ENCODE measurements at places on chromosomes 2 and 18. TPM values are rescaled to one million over a fixed set of nuclear protein-coding genes. Genes with fewer than 3 reads are reported as not detected.

DNA sequence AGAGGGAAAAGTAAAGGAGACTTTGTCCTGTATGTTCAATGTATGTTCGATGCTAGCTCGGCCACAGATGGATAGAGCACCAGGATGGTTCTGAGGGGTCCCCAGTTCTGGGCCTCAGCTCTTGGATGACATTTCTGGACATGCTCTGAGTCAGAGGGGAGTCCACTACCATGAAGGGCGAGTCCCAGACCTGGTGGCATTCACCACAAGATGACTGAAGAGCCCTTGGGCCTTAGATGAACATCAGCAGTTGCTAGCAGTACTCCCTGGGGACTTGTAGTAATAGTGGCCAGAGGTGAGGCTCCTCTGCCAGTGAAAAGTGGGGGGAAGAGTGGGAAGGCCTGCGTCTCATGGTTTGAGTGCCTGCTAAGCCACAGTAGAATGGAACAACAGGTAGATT is 109.5 kb downstream of the GRB14 start:
- DNase-seq = no peak
- H3K27me3 ChIP-seq = no peaks in the 10 kb centered on the region
- no peaks in the 10 kb centered on the region for H3K4me1 ChIP-seq
- H3K27ac ChIP-seq = no peak overlapping the region

GRHL1 gene
- 2.7 TPM for total RNA-seq

GRCh38 chr2:441258-442022 is 153.5 kb upstream of the ALKAL2 start:
- H3K36me3 ChIP-seq = no peaks in the 10 kb centered on the region
- H3K4me1 ChIP-seq = peaks cover 16% of the 10 kb centered on the region
- peak overlapping the region; percentile 85 for H3K27ac ChIP-seq
- no peaks in the 10 kb centered on the region for H3K27me3 ChIP-seq
- no peak for DNase-seq
- no peak overlapping the region for H3K4me3 ChIP-seq

SPP2 gene
- total RNA-seq = not detected

GRCh38 chr2:212274215-212274614 is 264.4 kb downstream of the ERBB4 start:
- no peaks in the 10 kb centered on the region for H3K27me3 ChIP-seq
- no peak for DNase-seq
- H3K27ac ChIP-seq = no peak overlapping the region
- H3K36me3 ChIP-seq = no peaks in the 10 kb centered on the region
- H3K4me1 ChIP-seq = no peaks in the 10 kb centered on the region
- no peak overlapping the region for H3K4me3 ChIP-seq

DNA sequence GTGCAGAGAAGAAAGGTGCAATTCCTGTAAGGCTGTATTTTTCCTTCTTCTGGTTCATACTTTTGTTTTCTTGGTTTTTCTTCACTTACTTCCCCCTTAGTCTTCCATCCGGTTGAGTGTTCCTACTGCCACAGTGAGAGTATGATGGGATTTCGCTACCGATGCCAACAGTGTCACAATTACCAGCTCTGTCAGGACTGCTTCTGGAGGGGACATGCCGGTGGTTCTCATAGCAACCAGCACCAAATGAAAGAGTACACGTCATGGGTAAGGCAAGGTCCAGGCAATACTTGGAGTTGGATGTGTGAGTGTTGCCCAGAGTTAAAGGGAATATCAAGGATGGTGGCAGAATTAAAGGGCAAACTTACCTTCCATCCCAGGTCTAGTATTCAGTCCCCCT is 108.0 kb downstream of the DTNA start:
- no peak for DNase-seq
- no peak overlapping the region for H3K27ac ChIP-seq
- no peaks in the 10 kb centered on the region for H3K27me3 ChIP-seq
- H3K4me3 ChIP-seq = no peak overlapping the region
- H3K36me3 ChIP-seq = no peaks in the 10 kb centered on the region

GRCh38 chr2:37856101-37856751 is 68.9 kb upstream of the RMDN2 start:
- H3K4me3 ChIP-seq = no peak overlapping the region
- no peak for DNase-seq
- no peaks in the 10 kb centered on the region for H3K27me3 ChIP-seq

Measured in upper lobe of right lung (tissue), 1 donor.